Stimulated activated CD4-positive, alpha-beta T cell treated with anti-CD3 and anti-CD28 coated beads, TNF-alpha, amount 100 ng/mL, for 24 hours (primary cell): ENCODE measurements at places on chromosomes 4 and X.

GRCh38 chr4:186081202-186081807 lies 12.3 kb downstream of the TLR3 start:
- no peak for DNase-seq

DNA sequence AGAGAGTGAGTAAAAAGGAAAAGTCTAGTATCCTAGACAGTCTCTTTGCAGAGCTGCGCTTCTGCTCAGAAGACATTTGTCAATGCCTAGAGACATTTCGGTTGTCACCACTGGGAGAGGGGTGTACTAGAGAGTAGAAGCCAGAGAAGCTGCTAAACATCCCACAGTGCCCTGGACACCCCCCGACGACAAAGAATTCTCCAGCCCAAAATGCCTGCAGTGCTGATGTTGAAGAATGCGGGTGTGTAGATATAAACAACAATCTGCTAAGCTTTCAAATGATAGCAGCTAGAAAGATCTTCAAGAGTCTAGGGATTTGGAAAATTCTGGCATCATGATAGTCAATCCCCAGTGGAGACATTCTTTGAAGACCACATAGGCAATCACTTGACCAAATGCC lies 90.1 kb downstream of the PALLD start:
- DNase-seq: no peak

- DNase-seq: peak; percentile 72
These were observed at the start of gene RHOH for GRCh38 chr4:40196724-40197281. Gene RHOH, plus strand, starts transcription at chr4:40197031. Its CDS starts 46,356 bp downstream, at chr4:40243387.

GRCh38 chr4:26099967-26100366 lies 185.9 kb downstream of the SMIM20 start:
- DNase-seq: no peak

- no peak for DNase-seq
These were observed 206.6 kb upstream of the GYPA start for GRCh38 chr4:144347121-144347520.

DNA sequence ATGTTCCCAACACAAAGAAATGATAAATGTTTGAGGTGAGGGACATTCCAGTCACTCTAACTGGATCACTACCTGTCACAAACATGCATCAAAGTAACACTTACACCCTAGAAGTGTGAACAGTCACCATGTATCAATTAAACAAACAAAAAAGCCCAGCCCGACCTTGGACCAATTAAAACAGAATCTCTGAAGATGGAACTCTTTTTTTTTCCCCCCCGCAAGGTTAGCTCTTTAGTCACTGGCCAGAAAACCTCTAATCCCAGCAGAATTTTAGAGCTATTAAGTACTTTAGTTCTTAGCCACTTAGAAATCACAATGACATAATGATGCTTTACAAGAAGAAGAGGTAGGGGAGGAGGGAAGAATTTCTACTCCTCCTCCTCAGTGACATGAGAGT lies 154.5 kb downstream of the PALLD start:
- DNase-seq: no peak

GRCh38 chr4:57363346-57363745 lies 253.2 kb upstream of the IGFBP7 start:
- DNase-seq: no peak

GRCh38 chrX:136015016-136015415 lies 29.8 kb downstream of the SLC9A6 start:
- DNase-seq: no peak

DNA sequence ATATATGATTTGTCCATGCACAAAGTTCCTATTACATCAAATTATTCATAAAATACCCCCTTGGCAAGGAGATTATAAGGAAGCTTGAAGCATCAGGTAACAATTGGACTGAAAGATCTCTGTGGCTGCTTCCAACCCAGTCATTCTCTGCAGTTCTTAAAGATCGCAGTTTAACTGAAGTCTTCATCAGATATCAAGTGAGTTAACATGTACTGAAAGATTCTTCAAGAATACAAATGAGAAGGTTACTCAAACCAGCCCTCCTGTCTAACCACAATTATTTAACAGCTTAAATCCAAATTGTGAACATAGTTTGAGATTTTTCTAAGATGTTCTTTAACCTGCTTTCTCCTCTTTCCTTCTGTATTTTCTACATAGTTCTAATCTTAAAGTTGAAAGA lies 56.1 kb downstream of the SLC10A7 start:
- no peak for DNase-seq

DNA sequence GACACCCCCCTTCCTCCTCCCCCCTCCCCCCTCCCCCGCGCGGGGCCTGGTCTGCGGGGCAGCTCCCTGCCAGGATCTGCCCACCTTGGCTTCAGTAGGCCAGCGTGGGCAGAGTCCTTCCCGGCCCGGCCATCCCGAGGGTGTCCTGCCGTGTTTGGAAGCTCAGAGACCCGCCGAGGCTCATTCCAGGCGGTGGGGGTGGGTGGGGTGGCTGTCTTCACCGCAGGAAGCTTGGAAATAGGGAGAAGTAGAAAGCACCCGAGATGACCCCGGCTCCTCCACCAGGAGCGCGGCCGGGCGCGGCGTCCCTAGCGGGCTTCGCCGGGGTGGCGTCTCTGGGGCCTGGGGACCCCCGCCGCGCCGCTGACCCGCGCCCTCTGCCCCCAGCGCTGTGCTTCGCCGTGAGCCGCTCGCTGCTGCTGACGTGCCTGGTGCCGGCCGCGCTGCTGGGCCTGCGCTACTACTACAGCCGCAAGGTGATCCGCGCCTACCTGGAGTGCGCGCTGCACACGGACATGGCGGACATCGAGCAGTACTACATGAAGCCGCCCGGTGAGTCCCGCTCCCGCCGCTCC lies 1.6 kb downstream of the NAT8L start:
- DNase-seq: no peak

DNA sequence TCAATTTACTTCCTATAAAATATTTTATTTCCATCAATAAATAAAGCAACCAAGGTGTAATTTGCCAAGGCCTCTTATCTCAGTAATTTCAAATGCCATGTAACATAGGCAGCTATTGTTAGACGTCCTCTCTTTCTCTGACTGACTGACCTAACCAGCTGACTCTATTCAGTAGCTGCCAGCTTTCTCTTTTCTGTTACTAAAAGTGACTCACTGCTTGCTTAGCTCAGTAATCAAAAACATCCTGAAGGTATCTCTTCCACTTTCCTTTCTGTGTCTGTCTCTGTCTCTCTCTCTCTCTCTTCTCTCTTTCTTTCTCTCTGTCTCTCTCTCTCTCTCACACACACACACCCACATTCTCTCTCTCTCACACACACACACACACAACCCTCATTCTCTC lies 134.2 kb downstream of the SPOCK3 start:
- DNase-seq: no peak

GRCh38 chr4:68606240-68606639 lies 30.1 kb upstream of the UGT2B17 start:
- DNase-seq: no peak

- DNase-seq: no peak
These were observed 53.8 kb downstream of the SPRY1 start for GRCh38 chr4:123450393-123450792.

GRCh38 chr4:92305148-92305877 lies 1.5 kb downstream of the GRID2 start:
- DNase-seq: no peak

- no peak for DNase-seq
These were observed 125.6 kb upstream of the TTC29 start for GRCh38 chr4:147071209-147071740.

DNA sequence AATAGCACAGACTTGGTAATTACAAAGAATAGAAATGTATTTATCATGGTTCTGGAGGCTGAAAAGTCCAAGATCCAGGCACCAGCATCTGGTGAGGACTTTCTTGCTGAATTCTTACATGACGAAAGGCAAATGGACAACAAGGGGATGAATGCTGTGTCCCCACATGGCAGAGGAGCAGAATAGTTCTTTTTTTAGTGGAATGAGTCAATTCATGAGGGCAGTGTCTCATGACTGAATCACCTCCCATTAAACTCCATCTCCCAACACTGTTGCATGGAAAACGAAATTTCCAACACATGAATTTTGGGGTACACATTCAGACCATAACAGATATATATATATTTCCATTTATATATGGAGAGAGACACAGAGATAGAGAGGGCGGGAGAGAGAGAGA lies 628.3 kb downstream of the TRIML1 start:
- no peak for DNase-seq

- DNase-seq: no peak
These were observed 277.9 kb upstream of the KLF3 start for GRCh38 chr4:38386005-38386551.

DNA sequence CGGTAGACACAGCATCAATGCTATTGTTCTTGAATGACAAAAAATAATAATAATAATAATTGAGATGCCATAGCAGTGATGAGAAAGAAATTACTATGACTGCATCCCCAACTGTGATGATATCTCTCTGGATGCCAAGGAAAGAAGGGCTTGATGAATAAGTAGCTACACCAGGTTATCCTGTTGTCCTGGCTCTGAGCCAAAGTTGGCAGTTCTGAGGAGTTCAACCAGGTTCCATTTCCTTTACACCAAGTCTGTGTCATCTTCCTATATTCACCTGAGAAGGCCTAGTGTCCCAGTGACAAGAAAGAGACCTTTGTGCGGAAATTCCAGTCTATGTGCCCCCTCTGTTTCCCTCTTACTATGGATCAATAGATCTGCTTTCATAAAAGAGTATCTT lies 3.4 kb upstream of the MAML3 start:
- DNase-seq: no peak

- no peak for DNase-seq
These were observed 38.9 kb downstream of the CCNQ start for GRCh38 chrX:153560000-153560399.

- no peak for DNase-seq
These were observed 32.1 kb upstream of the MSN start for GRCh38 chrX:65635378-65635777.

- no peak for DNase-seq
These were observed 4.7 kb downstream of the OCRL start for GRCh38 chrX:129544780-129545179.

- no peak for DNase-seq
These were observed 34.7 kb upstream of the RAB40AL start for GRCh38 chrX:102902355-102902754.

GRCh38 chrX:129932821-129933321 lies 26.9 kb downstream of the UTP14A start:
- no peak for DNase-seq

- no peak for DNase-seq
These were observed 66.4 kb downstream of the HPRT1 start for GRCh38 chrX:134526399-134526798.
